ENCODE measurements at places on chromosomes 3 and 15.

DNA sequence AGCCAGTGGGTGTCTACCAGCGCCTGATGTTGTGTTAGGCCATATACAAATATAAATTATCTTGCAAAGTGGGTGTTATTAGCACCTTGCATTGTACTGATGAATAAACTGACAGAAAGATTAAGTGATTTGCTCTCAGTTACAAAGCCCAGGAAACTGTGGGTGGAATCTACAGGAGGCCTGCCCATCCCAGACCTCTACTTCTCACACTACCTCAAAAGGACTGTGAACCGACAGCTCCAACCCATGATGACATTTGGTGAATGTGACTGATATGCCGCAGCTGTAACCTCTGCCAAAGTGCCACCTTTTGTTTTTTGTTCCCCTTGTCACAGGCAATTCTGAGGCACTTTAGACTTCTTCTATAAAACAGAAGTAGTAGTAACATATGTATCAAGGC lies 43.7 kb upstream of the KCNMB2 start:
- DNase-seq: no peak

DNA sequence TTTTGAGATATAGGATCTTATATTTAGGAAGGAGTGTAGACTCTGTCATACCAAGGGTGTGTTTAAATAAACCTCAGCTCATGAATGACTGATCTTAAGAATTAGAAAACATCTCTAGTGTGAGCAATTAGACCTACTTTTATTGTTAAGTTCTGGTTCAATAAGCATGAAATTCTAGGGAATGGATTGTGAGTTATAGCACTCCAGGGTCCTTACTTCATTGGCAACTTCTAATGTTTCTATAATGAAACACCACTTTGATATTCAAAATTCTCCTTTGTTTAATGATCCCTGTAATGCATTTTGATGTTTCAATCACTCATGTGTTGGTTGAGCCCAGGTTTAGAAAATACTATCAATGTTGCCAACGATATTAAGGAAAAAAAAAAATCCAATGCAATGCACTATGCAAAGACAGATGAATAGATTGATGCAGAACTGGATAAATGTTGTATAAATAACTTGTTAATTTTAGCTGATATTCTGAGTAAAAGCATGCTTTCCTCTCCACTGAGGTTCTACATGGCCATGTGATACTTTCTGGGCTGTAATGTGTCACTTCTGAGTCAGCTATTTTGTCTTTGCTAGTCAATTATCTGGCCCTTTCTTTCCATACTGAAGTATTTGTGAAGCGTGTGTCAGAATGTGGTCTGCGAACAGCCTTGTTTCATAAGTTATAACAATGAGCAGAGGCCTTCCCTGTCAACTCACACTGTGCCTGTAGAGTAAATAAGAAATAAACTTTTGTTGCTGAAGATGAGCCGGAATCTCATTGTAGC lies 1035.9 kb downstream of the PLOD2 start:
- no peak for DNase-seq

- no peak for DNase-seq
Observed at GRCh38 chr15:60752973-60753720, 274.2 kb upstream of the ICE2 start.

DNA sequence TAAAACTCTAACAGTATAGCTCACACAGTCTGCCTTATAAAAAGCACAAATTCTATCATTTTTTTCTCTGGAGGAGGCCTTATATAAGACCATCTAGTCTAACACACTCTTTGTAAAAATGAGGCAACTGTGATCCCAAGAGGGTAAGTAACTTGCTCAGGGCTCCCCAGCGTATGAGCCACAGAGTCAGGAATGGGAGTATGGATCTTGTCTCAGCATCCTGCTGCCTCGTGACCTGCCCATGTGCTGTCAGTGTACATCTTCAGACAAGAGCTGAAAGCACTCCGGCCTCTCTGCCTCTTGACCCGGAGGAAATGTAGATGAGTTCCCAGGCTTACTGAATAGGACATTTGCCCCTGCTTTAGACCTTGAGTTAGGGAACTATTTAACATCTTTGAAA lies 28.4 kb upstream of the MEF2A start:
- DNase-seq: no peak

GRCh38 chr3:95254061-95254460 lies 1191.2 kb downstream of the NSUN3 start:
- DNase-seq: no peak

- no peak for DNase-seq
Observed at GRCh38 chr15:91954292-91954691, 100.8 kb downstream of the SLCO3A1 start.

GRCh38 chr3:68306571-68306970 lies 625.8 kb downstream of the TAFA4 start:
- DNase-seq: no peak

DNA sequence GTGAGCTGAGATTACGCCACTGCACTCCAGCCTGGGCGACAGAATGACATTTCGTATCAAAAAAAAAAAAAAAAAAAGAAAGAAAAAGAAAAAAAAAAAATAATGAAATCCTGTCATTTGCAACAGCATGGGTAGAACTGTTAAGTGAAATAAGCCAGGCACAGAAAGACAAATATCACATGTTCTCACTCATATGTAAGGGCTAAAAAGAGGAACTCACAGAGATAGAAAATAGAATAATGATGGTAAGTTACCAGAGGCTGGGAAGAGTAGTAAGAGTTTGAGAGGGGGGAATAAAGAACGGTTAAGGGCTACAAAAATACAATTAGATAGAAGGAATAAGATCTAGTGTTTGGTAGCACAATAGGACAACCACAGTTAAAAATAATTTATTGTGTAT lies 19.7 kb downstream of the DENND6A start:
- no peak for DNase-seq

- no peak for DNase-seq
Observed at GRCh38 chr3:192005989-192006388, 545.0 kb downstream of the PYDC2 start.

- DNase-seq: no peak
Observed at GRCh38 chr3:42752441-42752840, 20.6 kb downstream of the CCDC13 start.

DNA sequence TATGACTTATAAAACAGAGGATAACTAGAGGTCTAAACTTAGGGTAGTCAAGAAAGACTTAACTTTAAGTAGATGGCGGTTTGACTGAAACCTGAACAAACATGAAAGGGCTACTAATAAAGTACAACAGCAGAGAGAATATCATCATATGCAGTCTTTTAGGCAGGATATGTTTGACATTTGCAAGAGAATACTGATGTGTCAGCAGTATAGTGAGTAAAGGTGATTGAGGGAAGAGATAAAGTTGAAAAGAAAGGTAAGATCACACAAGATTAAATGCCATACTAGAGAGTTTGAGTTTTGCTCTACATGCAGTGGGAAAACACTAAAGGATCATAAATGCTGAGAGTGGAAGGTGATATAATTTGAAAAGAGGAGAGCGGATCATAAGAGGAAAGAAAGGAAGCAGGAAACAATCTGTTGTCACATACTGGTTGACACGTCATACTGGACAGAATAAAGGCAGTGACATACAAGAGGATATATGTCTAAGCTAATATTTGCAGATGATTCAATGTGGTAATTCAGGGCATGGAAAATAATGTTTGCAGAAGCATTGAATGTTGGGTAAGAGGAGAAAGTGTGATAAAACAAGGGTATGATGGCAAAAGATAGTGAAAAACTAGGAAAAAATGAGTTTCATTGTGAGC lies 223.0 kb downstream of the EPHA6 start:
- no peak for DNase-seq

DNA sequence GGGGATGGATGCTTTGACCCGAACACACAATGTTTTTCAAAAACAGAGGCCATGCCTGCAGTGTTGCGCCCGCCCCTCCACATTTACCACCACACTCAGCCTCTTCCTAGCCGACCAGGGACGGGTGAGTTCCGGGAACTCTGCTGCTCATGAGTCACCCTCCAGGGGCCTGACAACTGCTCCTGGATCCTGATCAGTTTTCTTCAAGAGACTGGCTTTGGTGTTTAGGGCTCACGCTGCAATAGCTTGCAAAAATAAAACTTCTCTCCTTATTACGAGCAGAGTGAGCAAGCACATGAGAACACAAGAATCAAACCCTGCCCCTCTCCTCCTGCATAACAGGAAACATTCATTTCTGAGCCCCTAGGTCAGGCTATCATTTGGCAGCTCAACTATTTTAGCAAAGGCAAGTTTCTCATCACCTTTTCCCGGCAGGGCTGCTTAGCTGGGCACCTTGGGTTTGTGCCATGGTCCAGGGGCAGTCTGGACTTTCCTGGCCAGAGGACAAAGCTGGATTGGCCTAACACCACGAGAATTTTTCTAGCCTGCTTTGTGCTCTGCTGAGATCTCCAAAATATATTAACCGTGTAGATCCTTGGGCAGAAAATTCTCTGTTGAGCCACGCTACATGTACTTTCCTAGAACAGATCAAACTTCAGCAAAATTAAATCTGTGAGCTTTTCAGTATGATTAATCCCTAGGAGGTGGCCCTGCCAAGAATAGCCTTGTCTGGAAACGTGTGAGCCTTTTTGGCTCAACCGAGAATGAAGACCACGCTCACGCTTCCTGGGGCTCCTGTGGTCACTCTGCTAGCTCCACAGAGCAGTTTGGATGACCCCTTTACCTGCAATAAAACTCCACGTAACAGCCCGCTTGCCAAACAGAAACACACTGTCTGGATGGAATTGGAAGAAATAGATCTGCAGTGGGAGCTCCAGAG lies 52.7 kb upstream of the SPATA12 start:
- peak; percentile 3 for DNase-seq

DNA sequence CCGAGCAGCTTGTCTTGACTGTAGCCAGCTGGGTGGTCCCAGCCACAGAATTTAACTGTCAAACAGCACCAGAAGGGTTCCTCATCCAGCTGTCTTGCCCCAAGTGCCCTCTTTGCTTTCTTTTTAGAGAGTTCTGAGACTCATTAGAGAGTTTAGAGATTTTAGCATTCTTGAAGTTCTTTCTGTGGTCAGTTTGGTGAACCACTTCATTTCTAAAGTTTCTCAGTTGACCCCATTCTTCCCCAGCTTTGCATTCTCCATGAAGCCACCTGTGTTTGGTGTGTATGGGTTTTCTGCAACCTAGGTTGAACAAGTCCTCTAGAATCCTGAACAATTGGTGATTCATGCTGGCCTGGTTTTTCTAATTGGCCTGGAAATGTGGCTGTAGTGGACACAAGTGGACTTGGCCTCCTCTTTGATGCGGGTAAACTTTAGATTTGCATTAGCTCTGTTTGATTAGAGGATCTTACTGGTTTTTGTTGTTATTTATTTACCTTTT lies 33.7 kb downstream of the FLNB start:
- no peak for DNase-seq

DNA sequence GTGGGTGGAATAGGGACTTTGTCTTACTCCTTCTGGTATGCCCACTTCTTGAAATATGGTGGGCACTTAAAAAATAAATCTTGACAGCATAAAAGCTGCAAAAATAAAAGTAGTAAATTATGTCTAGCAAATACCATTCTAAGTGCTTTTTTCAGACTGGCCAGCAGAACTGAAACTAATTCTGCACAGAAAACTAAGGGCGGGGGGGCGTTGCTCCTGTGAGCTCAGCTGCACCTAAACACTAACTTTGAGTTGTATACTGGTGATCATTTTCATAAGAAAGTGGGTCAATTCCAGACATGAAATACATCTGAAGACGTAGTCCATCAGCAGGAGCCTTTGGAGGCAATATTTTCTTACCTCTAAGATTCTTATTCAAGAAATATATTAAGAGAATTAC lies 114.8 kb downstream of the WDR76 start:
- no peak for DNase-seq

- no peak for DNase-seq
Observed at GRCh38 chr3:56917361-56918110, 115.8 kb upstream of the ARHGEF3 start.

DNA sequence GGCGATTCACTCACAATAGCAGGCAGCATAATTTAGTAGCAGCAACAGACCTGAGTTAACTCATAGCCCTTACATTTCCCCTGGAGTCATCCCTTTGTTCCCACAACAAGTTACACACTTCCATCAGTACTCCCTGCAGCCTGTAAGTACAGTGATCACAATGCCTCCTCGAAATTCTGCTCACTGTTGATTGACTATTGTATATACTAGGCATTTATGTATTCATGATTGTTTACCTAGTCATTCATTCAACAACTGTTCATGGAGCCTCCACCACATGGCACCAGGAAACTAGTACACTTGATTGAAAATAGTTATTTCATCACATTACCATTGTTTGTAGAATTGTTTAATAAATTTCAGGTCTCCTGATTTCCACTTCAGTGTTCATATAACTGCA lies 71.4 kb upstream of the P3H2 start:
- no peak for DNase-seq

DNA sequence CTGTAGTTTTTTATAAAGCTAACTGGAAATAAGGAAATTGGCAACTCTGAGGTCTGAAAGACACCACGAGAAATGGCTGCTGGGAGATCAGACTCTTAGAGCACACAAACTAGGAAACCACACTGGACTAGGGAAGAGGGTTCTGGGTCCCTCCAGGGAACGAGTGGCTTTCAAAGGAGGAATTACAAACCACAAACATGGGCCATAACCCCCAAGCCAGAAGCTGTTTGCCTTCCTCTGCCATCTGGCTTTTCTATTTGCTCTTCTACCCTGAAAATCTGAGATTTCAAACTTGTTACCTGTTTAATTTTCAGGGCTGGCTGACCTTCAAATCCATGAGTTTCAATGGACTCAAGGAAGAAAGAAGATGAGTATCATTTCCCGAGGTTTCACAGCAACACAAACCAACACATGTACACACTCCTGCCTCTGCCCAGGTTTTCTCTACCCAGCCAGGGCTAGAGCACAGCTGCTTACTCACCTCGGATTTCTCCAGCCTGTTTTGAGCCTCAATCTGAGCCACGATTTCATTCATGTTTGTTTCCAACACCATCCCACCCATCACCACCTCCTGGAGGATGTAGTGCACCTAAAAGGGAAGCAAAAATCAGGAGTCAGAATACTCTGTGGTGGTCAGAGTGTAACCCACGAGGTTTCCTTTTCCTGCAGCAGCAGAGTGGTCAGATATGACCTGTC lies 22.6 kb upstream of the ANPEP start:
- DNase-seq: no peak

- DNase-seq: no peak
Observed at GRCh38 chr3:4948395-4948794, 30.8 kb upstream of the BHLHE40 start.

GRCh38 chr3:4904811-4905695 lies 74.2 kb upstream of the BHLHE40 start:
- no peak for DNase-seq

- DNase-seq: no peak
Observed at GRCh38 chr15:31559786-31560185, 233.2 kb downstream of the KLF13 start.

DNA sequence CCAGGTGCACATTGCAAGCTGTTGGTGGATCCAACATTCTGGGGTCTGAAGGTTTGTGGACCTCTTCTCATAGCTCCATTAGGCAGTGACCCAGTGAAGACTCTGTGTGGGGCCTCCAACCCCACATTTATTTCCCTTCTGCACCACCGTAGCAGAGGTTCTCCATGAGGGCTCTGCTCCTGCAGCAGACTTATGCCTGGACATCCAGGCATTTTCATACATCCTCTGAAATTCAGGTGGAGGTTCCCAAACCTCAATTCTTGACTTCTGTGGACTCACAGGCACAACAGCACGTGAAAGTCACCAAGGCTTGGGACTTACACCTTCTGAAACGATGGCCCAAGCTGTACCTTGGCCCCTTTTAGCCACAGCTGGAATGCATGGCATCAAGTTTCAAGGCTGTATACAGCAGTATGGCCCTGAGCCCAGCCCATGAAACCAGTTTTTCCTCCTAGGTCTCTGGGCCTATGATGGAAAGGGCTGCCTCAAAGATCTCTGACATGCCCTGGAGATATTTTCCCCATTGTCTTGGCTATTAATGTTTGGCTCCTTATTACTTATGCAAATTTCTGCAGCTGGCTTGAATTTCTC lies 30.2 kb downstream of the CLDN1 start:
- DNase-seq: no peak
